ENCODE measurements at places on chromosomes 1 and 21.

- no peak for DNase-seq
Measured at GRCh38 chr1:27605796-27606707, 2.1 kb upstream of the AHDC1 start.

- no peak for DNase-seq
Measured at GRCh38 chr1:174230399-174230798, 71.1 kb downstream of the RABGAP1L start.

DNA sequence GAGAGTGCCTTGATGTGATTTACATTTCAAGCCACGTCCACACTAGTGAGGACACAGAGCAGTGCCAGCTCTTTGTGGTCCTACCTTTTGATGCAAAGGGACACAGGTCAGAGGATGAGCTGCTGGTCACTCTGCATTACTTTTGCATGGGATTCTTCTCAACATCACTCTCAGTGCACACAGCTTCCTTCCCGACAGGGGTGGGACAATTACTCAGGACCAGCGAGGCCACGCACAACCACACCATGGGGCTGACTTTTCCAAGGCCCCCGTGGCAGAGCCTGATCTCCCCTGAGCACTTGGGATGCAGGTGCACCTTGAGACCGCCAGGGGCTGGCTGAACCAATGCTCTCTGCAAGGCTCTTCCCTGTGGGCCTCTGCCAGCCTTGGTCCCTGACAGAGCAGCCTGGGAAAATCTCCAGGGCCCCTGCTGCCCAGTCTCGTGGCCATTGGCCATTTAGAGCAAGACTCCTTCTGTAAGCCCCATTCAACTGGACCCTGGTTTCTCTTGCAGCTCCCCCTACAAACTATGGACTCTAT, 13.2 kb upstream of the PRAMEF12 start:
- no peak for DNase-seq

GRCh38 chr1:241212628-241213027, 144.4 kb downstream of the RGS7 start:
- DNase-seq: no peak

- DNase-seq: no peak
Measured at GRCh38 chr1:51948491-51948915, 42.0 kb downstream of the RAB3B start.

DNA sequence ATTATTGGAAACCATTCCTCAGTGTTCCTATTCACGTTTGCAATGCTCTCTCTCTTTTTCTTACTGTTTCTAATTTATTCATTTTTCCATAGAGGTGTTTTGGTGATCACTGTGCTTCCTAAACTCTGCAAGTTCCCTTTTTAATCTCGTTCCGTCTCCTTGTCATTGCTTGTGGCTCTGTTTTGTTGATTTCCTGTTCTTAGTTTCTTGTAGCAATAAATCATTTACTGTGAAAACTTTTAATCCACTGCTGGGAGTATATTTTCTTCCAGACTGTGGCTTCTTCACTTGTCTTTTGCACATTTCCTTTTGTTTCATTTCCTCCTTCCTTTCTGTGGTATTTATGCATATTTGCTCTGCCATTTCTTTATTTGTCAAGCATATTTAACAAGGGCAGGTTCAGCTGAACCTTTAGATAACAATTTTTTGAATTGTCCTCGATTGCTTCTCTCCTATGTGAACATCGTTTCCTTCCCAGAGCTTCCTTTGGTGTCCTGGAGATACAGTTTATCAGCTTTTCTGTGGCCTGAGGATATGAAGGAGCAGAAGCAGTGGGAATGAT, 3.6 kb downstream of the B3GALT5 start:
- no peak for DNase-seq

Measured in GOT3 (cell line).